LNCaP clone FGC (cell line): ENCODE measurements at places on chromosomes 2 and 18.
A peak's percentile ranks its signal among the peaks of the same experiment; 100 is the strongest.

DNA sequence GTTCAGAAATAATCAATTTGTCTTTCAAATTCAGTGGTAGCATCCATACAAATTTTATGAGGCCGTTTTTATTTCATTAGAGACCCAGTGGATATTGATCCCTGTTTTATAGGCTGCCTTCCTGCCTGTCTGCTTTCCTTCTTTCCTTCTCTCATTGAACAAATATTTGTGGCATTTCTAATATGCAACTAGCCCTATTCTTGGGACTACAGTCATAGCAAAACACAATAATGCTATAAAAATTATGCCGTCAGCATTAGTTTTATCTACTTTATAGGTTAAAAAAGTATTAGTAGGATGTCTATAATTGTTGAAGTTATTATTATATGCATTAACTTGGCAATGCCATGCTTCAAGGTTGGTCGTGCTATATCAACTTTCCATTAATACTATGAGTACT lies 2037.8 kb upstream of the LRRTM1 start:
- DNase-seq: no peak

- DNase-seq: peak; percentile 99
These were observed 29.6 kb upstream of the RPRD1A start for GRCh38 chr18:36096955-36097354.

- DNase-seq: no peak
These were observed 37.2 kb upstream of the DNMT3A start for GRCh38 chr2:25378731-25379490.

- DNase-seq: no peak
These were observed 75.8 kb downstream of the KCNG2 start for GRCh38 chr18:79873449-79874110.

GRCh38 chr2:85326406-85327159 lies 1.2 kb downstream of the TGOLN2 start:
- DNase-seq: no peak

DNA sequence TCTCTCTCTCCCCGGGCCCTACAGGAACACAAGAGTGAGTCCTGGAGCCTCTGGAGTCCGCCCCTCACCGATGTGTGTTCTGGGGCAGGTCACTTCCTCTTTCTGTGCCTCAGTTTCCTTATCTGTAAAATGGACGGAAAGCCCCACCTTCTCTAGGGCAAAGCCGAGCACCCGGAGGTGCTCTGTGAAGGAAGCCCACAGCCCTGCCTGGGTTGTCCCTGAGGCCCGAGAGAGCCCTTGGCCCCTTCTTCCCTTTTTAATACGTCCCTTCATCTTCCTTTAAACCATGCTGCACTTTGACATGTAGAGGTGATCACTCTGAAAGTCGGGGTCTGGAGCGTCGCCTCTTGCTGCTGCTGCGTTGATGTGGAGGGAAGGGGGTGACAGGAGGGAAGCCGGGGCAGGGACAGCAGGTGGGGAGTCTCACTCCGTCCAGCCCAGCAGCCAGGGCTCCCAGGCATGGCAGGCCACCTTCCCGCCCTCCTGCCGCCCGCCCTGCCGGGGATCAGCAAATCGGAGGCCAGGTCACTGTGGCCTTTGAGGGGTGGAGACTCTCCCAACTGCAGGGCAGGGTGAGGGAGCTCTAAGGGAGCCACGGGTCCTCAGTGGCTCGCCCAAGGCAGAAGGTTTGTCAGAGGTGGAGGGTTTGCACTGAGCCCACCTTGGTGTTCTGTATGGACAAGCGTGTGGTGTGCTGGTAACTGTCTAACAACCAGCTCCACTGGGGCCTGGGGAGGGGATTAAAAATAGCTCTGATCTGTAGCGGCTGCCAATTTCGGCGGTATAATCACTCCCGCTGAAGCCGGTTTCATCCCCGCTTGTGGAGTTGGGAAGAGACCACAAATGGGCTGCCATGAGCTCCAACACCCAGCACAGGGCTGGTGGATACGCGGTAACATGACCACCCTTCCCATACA lies 135.9 kb upstream of the ID2 start:
- DNase-seq: no peak

DNA sequence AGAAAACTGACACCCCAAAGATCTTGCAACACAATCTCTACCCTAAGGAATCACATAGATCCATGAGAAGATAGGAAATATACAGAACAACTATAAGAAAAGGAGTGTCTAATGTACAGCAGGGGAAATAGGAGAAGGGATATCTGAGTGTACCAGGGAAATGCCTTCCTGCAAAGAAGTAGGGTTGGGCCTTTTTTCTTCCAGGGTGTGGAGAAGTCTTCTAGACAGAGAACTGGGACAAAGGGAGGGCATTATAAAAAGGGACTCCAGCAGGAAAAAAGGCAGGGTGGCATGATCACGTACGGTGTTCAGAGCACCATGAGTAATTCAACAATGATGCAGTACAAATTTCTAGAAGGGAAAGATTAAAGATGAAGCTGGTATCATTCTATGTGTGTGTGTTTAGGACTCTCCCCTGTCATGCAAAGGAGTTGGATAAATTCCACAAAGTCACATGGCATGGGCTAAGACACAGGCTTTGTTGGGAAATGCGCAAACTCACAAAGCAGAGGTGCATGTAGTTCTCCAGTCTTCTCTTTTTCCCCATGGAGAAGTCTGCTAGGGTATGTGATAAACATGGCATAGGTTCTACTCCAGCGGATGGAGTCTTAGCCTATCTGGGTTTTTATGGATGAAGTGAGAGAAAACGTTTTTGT lies 6.7 kb upstream of the SEC11C start:
- DNase-seq: no peak

- DNase-seq: no peak
These were observed 33.4 kb downstream of the XRCC5 start for GRCh38 chr2:216142540-216142939.

DNA sequence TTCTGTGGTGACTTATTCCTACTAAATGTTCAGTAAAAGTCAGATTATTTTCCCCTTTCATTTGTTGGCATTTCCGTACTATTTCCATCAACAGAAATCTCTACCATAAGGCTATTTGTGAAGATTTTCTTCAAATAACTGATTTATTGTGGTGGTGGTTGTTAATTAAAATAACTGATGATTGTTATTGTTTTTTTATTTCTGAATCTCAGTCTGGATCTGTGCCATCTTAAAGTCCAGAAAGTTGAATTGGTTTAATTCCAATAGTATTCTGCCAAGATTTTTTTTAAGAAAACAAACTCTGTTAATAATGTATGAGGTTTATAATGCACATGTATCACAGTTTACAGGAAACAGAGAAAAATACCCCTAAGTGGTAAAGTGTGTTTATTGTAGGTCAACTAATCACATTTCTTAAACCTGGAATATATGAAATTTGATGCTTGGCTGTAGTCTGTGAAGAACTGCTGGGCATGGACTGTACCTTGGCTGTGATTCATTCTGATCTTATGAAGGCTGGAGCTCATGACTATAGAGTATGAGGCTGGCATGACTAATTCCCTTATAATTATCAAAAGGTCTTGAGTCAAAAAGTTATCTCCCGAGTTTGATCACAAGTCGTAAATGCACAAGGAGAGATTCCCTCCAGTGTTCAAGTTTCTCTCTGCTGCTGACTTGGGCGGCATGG lies 134.2 kb upstream of the RND3 start:
- DNase-seq: no peak

DNA sequence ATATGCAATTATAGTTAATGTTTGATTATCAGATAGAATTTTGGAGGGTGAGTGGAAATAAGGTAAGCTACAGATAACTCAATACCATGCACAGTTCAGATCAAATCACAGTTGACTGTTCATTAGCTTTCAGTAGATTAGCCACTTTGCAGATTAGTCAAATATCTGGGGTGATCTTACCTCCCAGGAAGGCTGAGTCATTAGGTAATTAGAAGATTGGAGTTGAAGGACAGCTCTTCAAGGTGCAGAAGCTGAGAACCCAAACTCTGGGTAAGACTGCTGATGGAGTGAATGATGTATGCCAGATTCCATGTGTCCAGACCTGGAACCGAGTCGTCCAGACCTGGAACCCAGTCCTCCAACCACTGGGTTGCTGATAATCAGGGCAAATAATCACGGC lies 262.8 kb upstream of the UBE2E3 start:
- DNase-seq: no peak

DNA sequence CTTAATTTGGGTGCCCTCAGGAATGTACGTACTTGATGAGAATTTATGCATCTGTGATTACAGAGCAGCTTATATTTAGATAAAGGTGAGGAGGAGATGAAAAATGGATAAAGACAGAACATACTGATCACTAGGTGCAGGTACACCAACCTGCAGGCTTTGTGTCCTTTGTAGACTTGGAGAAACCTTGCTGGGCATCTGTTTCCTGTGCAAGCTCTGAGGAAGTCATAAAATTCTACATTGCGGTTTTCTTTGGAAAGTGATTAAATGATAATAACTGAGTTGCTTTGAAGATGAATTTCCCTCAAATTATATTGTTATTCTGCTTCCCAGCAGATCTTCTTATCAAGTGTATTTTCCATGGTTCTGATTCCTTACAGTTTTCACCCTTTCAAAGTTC lies 7.7 kb downstream of the RAB27B start:
- no peak for DNase-seq

- no peak for DNase-seq
These were observed 321.9 kb downstream of the CELF4 start for GRCh38 chr18:37243741-37244140.

- DNase-seq: no peak
These were observed 497.4 kb downstream of the CMPK2 start for GRCh38 chr2:6368281-6368680.

DNA sequence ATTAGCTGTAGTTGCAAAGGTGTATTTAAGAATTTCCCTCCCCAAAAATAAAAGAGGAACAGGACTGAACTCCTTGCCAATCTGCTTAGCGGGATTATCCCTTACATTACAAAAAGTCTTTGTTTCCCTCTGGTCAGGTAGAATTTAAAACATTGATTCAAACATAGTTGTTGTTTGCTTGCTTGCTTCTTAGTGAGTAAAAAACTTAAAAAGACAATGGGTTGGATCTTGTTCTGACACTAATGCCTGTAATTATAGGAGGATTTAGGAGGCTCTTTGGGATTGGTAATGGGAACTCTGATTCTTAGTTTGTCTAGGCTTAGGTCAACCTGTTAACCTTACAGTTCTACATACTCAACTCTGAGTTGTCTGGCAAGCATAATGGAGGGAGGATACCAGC lies 3.7 kb upstream of the CEBPZOS start:
- DNase-seq: no peak

- DNase-seq: no peak
These were observed 154.6 kb downstream of the INO80D start for GRCh38 chr2:205931388-205931787.

GRCh38 chr2:163469561-163469962 lies 266.2 kb downstream of the FIGN start:
- no peak for DNase-seq

GRCh38 chr2:19592197-19592596 lies 233.8 kb upstream of the OSR1 start:
- DNase-seq: no peak

GRCh38 chr2:224596289-224596688 lies 11.1 kb upstream of the CUL3 start:
- DNase-seq: no peak

DNA sequence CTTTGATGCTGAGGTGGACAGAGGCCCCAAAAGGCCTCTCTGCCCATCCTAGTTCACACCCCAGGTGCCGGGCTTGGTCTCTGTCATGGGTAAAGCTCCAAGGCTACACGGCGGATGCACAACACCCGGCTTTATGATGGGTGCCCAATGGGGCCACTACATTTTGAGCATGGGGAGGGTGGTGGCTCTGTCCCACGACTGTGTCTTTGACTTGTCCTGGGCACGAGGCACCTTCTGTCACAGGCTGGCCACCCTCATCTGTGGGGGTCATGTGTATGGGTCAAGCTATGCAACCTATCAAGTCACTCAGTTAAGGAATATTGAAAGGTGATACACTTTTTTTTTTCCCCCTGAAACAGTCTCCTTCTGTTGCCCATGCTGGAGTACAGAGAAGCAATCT lies 63.7 kb downstream of the EDAR start:
- DNase-seq: no peak

DNA sequence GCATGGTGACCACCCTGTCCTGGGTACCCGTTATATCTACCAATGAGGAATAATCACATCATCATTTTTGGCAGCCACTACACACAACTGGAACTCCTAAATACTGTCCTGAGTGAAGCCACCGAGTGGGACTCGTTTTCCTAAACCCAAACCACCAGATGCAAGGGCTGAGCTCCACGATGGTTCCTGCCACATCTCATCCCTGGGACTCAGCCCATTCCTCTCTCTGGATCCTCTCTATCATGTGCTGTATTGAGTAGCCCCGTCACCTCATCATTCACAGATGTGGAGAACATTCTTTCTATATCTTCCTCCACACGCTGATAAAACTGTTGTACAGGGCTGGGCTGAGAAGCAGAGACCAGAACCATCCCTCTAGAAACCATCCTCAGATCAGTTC lies 79.4 kb upstream of the SMAD7 start:
- DNase-seq: no peak

GRCh38 chr2:71661782-71662181 lies 208.4 kb downstream of the DYSF start:
- DNase-seq: no peak

DNA sequence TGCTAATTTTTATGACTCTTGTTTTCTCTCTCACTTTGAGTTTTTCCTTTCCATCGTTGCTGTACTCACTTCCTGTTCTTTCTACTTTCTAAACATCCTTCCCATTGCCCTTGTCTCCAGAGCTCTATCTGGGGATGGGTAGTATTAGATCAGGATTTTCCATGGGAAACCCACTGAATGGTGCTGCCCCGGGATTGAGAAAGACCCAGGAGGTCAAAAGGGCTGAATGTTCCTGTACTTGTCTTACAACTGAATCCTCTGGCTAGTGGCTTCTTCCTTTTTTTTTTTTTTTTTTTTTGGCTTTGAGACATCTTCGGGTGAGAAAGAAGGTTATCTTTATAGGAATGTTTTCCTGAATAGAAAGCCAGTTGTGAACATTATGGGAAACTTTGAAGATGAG lies 364.8 kb upstream of the SLC14A2 start:
- no peak for DNase-seq

DNA sequence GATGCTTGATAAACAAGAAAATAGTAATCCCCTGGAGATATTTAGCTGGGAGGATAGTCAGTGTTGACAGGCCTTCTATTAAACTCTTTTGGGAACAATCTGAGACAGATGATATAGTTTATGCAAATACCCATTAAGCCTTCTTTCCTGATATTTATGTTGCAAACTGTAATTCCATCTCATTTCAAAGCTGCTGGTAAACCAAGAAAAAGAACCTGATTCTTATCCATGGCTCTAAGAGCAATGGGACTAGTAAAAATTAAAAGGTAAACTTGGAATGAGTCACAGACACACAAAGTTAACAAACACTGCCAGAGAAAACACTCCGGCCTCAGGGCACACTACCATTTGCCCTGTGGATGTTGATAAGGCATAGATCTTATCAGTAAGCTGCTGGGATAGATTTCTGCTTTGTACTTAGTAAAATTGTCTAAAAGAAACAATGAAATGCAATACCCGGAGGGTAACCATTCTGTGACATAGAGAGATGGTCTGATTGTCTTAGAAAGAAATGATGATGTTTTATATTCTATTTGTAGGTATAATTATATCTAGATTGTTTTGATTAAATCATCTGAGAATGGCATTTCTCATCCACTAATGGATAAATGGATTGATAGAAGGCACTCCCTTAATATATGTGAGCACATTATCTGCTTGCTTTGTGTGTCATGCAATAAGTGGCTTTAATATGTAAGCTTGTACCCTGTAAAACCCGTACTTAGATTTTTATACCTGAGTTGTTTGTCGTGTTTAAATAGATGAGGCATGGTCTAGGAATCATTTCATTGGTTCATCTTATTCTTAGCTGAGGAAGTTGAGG lies 13.2 kb downstream of the GALR1 start:
- peak; percentile 99 for DNase-seq

- peak; percentile 41 for DNase-seq
These were observed 654 bp upstream of the MARCHF7 start for GRCh38 chr2:159711562-159712142.
